Osteocyte (in vitro differentiated cells): ENCODE measurements at places on chromosomes 2 and 18. TPM values are rescaled to one million over a fixed set of nuclear protein-coding genes. Genes with fewer than 3 reads are reported as not detected.

GRCh38 chr2:78009289-78009688, 487.1 kb upstream of the LRRTM4 start:
- DNase-seq, result no peak

DNA sequence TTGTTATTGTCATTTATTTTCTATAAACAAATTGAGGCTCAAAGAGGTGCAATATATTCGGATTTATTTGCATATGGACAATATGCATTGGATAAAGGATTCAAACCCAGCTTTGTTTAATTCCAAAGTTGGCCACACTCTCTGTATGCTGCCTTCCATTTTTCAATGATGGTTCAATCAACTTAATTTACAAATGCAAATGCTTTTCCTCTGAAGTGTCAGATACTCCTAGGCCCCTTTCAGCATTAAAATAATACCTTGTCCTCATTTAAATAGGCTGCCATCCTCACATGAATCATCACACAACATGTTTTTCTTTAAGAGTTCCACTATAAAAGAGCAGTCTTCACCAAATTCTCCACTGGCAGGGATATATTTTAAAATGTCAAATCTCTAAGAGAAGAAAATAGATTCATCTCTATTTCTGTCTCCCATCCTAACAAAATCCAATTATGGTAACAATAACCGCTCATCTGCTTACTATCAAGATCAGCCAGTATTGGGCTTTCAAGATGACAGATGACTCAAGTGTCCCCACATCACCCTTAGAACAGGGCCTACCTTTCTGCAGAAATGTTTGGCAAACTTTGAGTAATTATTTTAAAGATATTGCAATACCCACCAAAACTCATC, 114.8 kb downstream of the SCG2 start:
- DNase-seq, result no peak

DNA sequence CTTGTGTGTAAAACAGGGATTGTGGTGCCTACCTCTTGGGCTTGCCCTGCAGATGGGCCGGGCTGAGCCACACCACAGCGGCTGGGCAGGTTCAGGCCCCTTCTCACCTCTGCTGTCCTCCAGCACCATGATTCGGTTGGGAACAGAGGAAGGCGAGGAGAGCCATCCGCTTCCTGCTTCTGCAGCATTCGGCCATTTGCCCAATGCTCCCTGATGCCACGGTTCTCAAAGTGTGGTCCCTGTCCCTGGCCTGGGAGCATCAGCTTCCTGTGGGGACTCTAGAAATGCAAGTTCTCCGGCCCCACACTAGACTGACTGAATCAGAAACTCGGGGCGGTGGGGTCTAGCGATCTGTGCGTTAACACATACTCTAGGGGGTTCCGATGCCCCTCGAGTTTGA, 65.1 kb downstream of the RRM2 start:
- no peak for DNase-seq

GRCh38 chr2:109005686-109006204, 16.7 kb upstream of the EDAR start:
- DNase-seq, result no peak

- no peak for DNase-seq
These were observed 5.3 kb upstream of the SH3RF3 start for GRCh38 chr2:109123586-109124201.

DNA sequence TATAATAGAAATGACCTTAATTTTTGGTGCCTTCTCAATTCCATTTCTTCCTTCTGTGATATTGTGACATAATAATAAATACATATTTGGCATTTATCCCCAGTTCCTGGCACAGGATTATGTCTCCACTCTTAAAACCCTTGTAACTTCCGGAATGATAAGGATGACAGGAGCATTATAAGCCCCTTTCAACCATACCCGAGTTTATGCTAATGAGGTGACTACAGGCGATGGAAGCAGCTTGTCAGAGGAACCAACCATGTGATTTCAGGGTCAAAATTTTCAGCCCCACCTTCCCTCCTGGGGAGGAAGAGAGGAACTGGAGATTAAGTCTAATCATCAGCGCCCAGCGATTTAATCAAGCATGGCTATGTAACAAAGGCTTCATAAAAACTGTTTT, 528.5 kb upstream of the CRIM1 start:
- no peak for DNase-seq

GRCh38 chr2:177753682-177754491, 318.7 kb downstream of the PDE11A start:
- DNase-seq, result no peak

- DNase-seq, result no peak
These were observed 191.9 kb upstream of the CTAGE1 start for GRCh38 chr18:22609642-22610041.

DNA sequence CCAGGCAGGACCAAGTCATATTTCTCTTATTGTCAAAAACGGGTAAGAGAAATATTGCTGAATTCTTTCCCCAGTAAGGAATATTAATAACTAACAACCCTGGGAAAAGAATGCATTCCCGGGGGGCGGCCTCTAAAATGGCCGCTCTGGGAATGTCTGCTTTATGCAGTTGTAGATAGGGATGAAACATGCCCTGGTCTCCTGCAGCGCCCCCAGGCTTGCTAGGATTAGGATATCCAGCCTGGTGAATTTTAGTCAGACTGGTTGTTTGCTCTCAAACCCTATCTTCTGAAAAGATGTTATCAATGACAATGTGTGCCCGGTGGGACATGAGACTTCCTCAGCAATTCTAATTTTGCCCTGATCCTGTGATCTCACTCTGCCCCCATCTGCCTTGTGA, 448.1 kb downstream of the PTH2R start:
- no peak for DNase-seq

DNA sequence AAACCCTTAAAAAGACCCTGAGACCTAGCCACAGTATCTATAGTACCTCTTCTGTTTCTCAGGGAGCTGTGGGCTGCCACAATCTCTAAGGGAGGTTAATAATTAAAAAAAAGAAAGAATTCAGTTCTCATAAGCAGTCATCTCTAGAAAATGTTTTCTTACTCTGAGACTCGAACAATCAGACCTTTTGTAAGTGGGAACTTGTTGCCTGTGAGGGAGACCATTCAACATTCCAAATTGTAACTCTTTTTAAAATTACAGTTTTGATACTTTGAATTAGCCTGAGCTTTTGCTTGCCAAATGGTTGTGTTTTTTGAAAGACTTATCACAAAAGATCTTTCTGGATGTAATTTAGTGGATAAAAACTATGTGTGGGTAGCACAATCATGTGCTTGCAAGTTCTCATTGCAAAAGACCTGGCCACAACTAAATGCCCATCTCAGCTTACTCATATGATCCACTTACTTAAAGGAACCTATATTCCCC, 33.3 kb downstream of the IL1R2 start:
- no peak for DNase-seq

DNA sequence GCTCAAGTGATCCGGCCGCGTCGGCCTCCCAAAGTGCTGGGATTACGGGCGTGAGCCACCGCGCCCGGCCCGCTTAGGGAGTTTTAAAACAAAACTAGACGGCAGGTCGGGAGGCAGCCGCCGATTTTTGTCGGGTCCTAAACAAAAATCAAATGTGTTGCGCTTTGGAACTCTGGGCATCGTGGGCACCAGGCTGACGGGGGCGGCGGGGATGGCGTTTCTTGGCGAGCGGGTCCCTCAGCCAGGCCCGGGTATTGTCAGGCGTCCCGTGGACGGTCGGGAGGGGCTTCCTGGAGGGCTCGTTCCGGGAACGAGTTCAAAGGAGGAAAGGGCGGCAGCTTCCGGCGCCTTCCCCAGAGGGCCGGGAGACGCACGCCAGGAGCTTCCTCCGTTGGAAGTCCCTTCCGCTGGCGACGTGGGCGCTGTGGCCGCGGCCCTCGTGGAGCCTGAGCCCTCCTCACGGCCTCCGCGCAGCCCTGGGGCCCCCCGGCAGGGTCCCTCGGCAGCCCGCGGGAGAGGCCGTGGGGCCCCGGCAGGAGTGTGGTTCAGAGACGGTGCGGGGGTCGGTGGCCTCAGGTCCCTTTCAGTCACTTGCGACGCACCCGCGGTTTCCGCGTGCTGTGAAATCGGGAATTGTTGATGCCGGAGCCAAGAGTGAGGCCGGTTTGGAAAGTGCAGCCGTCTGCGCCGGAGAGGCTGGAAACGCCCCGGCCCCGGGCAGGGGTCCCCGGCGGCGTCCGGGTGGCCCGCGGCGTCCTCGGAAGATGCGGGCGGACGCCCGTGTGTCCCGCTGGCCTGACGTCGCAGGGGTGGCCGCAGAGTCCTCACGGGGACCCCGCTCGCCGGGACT, 59.3 kb downstream of the EMILIN2 start:
- no peak for DNase-seq

GRCh38 chr2:44843086-44843485, 98.4 kb upstream of the SIX3 start:
- DNase-seq, result no peak

- no peak for DNase-seq
These were observed 128.8 kb upstream of the MSH6 start for GRCh38 chr2:47653902-47654789.

- peak; percentile 19 for DNase-seq
These were observed 14.0 kb upstream of the IMP4 start for GRCh38 chr2:130328710-130329109.

GRCh38 chr2:44934983-44935728, 6.3 kb upstream of the SIX3 start:
- DNase-seq, result no peak

DNA sequence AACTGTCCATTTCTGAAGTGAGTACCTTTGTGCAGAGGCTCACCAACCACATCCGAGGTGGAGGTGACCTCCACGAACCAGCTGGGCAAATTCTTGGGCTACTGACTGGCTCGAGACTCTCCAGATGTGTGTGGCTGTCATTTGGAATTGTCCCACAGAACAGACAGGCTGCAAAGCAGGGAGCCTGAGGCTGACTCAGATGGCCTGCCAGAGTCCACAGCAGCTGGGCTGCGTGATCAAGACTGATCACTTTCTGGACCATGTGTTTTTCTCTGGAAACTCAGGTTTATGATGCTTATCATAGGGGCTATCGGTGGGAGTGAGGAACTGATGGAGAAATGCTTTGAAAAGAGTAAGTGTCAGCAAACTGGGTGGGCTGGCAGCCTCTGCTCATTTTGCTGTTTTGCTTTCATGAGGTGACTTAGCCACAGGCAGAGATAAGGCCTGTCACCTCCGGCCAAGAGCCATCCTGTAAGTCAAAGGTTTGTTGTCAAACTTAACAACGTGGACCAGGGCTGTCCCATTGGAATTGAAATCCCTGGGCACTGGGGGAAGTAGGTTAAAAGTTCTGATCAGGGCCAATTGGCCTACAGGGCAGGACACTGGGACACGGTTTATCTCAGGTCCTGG, 120.4 kb downstream of the LIPG start:
- no peak for DNase-seq

DNA sequence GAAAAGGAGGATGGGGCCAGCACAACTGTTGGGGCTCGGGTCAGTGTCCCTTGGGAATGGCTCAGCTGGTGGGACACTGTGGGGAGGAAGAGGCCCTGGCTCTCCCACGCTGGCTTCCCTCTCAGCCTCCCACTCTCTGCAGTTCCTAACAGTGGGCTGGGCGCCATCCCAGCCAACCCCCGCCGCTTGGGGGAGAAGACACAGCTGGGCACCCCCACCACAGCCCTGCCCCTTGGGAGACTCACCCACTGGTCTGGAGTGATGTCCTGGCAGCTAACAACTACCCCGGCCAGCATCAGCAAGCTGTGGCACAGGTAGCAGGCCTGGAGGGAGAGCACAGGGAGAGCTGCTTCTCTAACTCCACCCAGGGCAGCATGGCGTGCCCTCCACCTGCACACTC, 8.3 kb upstream of the SEMA4C start:
- no peak for DNase-seq

DNA sequence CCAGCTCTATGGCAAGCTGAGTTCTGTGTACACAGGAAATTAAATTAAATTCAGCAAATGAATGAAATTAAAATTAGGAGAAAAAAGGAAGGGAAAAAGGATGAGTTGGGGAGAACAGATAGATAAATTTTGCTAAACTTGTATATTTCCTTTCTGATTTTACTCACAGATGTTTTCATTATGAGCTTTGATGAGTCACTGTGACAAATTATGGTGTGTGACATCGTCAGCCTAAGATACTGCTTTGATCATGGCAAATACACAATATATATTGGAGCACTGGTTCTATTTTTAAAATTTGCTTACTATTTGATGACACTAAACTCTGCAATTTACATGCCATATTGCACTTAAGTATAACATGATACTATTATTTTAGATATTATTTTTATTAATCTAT, 464.6 kb upstream of the SPHKAP start:
- DNase-seq, result no peak

DNA sequence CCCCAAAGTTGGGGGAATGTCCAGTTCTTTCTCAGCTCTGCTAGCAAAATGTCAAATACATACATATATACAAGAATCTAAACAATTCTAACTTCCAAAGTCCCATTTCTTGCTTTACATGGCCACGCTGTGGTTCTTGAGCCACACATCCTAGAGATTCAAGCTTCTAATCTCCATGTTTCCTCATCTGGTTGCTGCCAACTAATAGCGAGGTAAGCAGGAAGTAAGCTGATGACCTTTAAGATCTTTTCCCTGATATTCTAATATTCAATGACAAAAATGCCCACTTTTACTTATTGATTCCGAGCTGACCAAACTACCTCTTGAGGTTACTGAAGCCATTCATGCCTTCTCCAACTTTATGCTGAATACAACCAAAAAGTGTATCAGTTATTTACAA, 3.3 kb downstream of the VPS54 start:
- no peak for DNase-seq

DNA sequence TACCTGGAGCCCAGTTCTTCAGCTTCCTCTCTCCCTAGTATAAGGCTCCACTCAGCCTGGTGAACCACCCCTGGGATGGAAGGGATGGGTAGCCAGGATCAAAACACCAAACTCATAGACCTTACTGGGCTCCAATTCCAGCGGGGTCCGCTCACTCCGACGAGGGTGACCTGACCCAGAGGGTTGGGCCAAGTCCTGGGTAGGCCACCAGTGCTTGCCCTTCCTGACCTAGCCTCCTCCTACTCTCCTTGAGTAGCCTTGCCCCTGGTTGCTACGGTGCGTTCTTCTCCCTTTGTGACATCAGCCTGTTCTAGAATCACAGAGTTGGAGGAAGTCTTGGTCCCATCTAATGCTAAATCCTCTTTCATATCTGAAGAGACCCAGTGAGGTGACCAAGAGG, 537 bp upstream of the STAT4 start:
- no peak for DNase-seq

GRCh38 chr2:96320728-96321622, 4.1 kb upstream of the ITPRIPL1 start:
- DNase-seq, result no peak

GRCh38 chr2:182916417-182916816, 50.0 kb upstream of the FRZB start:
- no peak for DNase-seq

The ZBTB7C gene
- total RNA-seq, result 0.11 and 0.16 TPM in 2 replicates

The WIPF1 gene
- 57.7 and 60.1 TPM in 2 replicates for total RNA-seq

The REEP1 gene
- total RNA-seq, result 0.16 TPM in 1 of 2 replicates, not detected in the other

The CIDEA gene
- not detected in 2 replicates for total RNA-seq

The CXCR2 gene
- total RNA-seq, result not detected in 2 replicates

The SKOR2 gene
- not detected in 2 replicates for total RNA-seq

The LRP1B gene
- total RNA-seq, result 3.6 and 4.5 TPM in 2 replicates

The ANKAR gene
- total RNA-seq, result 5.7 and 6.0 TPM in 2 replicates

The ADCYAP1 gene
- not detected in 2 replicates for total RNA-seq

The VWC2L gene
- total RNA-seq, result not detected in 2 replicates

The SERPINB3 gene
- total RNA-seq, result not detected in 2 replicates

The HNMT gene
- total RNA-seq, result 3.2 and 4.6 TPM in 2 replicates
